ENCODE measurements at places on chromosomes 5 and 9. TPM values are rescaled to one million over a fixed set of nuclear protein-coding genes. Genes with fewer than 3 reads are reported as not detected.

DNA sequence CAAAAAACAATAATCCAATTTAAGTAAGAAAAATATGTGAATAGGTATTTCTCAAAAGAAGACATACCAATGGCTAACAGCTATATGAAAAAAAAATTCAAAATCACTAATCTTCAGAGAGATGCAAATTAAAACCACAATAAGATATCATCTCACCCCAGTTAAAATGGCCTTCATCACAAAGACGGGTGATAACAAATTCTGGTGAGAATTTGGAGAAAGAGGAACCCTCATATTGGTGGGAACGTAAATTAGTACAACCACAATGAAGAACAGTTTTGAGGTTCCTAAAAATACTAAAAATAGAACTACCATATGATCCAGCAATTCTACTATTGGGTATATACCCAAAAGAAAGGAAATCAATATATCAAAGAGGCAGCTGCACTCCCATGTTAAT lies 94.3 kb downstream of the TMEM167A start:
- no peak overlapping the region for H3K27ac ChIP-seq
- DNase-seq, result no peak
- no peak overlapping the region for H3K4me3 ChIP-seq

Gene DND1
- 1.3 TPM for total RNA-seq

GRCh38 chr9:16970321-16970720 lies 99.9 kb upstream of the BNC2 start:
- H3K27ac ChIP-seq, result no peak overlapping the region
- H3K4me3 ChIP-seq, result no peak overlapping the region

- no peak overlapping the region for H3K4me3 ChIP-seq
- H3K27me3 ChIP-seq, result no peaks in the 10 kb centered on the region
- H3K4me1 ChIP-seq, result peaks cover 52% of the 10 kb centered on the region
Measured at GRCh38 chr9:93097511-93098201, 1.6 kb downstream of the CARD19 start.

Gene ORM1
- not detected for total RNA-seq

DNA sequence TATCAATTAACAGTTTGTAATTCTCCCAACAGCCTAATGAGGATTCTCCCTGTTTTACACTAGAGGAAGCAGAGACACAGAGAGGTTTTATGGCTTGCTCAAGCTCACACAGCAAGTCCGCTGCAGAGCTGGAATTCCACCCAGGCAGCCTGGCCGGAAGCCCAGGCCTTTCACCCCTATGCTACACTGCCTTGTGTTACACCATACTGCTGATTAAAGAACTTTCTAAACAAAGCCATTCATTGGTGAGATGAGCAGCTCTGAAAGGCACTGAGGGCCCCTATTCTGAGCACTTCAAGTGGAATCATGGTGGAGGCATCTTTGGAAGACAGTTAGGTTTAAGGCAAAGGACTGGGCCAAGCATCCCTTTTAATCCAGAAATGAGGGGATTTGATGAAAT lies 14.7 kb upstream of the LARP1 start:
- no peak overlapping the region for H3K27ac ChIP-seq
- no peaks in the 10 kb centered on the region for H3K27me3 ChIP-seq
- H3K4me3 ChIP-seq, result no peak overlapping the region
- no peak for DNase-seq
- H3K36me3 ChIP-seq, result no peaks in the 10 kb centered on the region
- peaks cover 12% of the 10 kb centered on the region for H3K4me1 ChIP-seq

DNA sequence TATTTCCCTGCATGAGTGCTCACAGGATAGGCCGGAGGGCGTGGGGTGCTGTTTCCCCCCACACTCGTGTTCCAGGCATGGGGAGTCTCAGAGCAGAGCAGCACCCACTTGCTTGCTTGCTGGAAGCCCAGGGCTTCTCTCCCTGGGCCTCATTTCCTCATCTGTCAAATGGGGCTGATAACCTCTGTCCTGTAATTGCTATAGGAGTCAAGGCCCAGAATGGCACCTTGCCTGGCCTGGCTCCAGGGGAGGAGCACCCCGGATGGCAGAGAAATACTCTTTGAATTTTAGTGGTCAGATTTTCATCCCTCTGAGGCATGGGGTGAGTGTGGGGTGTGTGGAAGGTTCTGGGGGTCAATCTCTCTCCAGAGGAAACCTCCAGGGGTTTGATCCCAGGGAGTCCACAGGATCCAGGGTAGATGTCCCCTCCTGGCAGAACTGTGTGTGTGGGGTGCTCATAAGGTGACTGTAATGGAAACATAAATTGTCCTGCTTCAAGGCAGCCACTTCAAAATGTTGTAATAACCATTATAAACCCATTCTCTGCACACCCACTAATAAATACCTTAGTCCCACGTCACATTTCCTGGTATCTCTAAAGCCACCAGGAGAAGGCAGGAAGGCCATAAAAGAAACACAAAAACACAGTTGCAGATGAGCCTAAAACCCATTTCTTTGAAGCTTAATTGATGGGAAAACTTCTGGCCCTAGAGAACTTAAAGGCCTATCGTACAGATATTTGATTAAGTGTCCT lies 272.2 kb downstream of the FSTL4 start:
- H3K4me3 ChIP-seq, result no peak overlapping the region
- H3K36me3 ChIP-seq, result no peaks in the 10 kb centered on the region
- no peak for DNase-seq
- no peaks in the 10 kb centered on the region for H3K4me1 ChIP-seq
- no peaks in the 10 kb centered on the region for H3K27me3 ChIP-seq
- H3K27ac ChIP-seq, result no peak overlapping the region

DNA sequence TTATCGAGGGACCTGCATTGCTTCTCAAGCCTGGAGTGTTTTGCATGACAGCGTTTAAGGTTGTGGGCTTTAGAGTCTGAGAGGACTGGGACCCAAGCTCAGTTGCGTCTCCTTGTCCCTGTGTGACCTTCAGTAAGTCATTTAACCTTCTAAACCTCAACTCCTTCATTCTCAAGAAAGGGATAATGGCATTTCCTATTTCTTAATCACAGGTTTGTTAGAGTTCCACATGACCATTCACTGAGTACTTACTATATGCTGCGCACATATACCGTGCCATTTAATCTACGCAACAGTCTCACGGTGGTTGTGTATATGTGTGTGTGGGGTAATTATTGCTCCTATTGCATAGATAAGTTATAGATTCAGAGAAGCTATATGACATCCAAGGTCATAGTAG lies 76.3 kb downstream of the MACROH2A1 start:
- H3K4me3 ChIP-seq, result no peak overlapping the region
- no peak overlapping the region for H3K27ac ChIP-seq
- no peaks in the 10 kb centered on the region for H3K27me3 ChIP-seq
- DNase-seq, result no peak
- H3K36me3 ChIP-seq, result no peaks in the 10 kb centered on the region

Gene FOXI1
- not detected for total RNA-seq

DNA sequence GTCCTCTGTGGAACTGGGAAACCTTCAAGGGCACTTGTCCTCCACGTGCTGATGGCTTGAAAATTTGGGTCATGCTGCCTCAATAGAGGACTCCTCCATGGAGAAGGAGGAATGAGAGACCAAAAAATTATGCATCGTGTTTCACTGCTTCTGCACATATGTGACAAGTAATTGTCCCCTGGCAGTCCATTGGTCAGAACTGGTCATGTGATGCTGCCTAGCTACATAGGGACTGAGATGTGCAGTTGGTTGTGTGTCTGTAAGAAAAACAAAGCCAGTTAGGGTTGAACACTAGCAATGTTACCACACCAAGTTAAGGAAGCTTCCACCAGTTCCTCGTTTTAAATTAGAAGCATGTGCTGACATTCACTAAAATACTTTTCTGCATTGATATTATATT lies 201.9 kb upstream of the ANKH start:
- no peak overlapping the region for H3K4me3 ChIP-seq
- H3K4me1 ChIP-seq, result no peaks in the 10 kb centered on the region
- no peak for DNase-seq
- H3K27ac ChIP-seq, result no peak overlapping the region

DNA sequence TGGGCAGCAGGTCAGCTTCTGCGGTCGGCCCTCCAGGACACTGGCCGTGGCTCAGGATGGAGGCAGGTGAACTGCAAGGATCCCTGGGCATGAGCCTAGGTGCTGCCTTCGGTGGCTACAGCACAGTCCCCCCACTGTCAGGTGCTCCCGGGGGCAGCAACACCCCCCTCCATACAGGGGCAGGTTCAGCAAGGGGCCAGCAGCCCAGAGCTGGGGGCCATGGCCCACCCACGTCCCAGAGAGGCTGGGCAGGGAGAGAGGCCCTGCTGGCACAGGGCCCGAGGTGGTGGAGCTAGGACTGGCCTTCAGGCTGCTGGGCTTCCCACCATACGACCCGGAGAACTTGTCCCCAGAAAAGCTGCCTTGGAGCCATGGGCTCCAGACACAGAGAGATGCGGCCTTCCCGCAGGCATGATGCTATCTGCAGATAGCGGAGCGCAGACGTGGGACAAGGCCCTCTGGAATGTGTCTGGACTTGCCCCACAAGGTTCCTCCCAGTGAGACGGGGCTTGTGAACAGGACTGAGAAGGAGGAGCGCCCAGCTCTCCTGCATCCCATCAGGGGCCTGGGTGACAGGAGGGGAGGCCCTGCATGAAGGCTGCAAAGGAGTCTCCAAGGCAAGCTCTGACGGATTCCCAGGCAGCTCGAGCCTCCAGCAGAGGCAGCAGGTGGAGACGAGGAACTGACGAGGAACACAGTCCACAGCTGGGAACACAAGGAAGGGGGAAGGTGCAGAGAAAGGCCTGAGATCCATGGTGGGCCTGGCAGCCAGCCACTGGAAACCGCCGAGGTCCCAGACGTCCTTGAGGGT lies 111.1 kb downstream of the VAV2 start:
- no peak overlapping the region for H3K27ac ChIP-seq
- H3K4me3 ChIP-seq, result no peak overlapping the region

DNA sequence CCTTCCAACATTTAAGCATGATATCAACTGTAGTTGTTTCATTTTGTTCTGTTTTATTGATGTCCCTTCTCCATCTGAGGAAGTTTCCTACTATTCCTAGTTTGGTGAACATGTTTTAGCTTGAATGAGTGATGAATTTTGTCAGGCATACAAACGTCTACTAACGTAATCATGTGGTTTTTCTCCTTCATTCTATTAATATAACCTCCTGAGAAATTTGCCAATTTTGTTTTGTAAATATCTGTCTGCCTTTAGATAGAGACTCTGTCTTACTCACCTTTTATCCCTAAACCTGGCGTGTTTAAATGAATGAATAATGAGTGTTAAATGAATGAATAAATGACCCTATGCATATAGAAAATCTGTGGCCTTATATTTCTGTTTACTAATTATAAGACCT lies 26.5 kb upstream of the NREP start:
- H3K27me3 ChIP-seq, result no peaks in the 10 kb centered on the region
- no peak overlapping the region for H3K27ac ChIP-seq
- DNase-seq, result no peak
- H3K36me3 ChIP-seq, result no peaks in the 10 kb centered on the region

All from tibial nerve (tissue), 4 donors.